ENCODE measurements at places on chromosomes 1 and 21. TPM values are rescaled to one million over a fixed set of nuclear protein-coding genes. Genes with fewer than 3 reads are reported as not detected.

The KCND3 gene
- 1.2 TPM for polyA plus RNA-seq

The SLC5A9 gene
- 1.3 TPM for polyA plus RNA-seq

The CFHR1 gene
- polyA plus RNA-seq: 16.5 TPM

The CRABP2 gene
- polyA plus RNA-seq: 1.8 TPM

The CR1L gene
- polyA plus RNA-seq: 0.63 TPM

The C1orf74 gene
- 1.5 TPM for polyA plus RNA-seq

- no peaks in the 10 kb centered on the region for H3K36me3 ChIP-seq
- H3K27me3 ChIP-seq: peaks cover 21% of the 10 kb centered on the region
- no peak overlapping the region for H3K4me3 ChIP-seq
- peak; percentile 37 for DNase-seq
Observed at GRCh38 chr1:3014443-3015268, 6.6 kb upstream of the ACTRT2 start.

DNA sequence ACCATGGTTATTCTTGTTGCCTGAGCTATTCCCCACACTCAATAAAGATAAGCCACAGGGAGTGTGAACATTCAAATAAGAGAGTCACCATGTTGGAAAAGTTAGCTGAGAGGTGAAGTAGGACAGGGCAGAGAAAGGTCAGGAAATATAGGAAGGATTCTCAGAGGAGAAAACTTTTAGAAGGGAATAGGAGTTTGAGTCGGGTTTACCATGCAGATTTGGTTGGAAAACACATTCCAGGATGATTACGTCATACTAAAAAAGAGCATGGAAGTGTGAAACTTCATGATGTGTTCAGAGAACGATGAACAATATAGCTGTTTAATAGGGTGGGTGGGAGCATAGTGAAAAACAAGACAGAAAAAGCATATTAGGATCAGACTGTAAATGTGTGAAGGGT lies 1125.3 kb upstream of the ADGRL2 start:
- H3K27me3 ChIP-seq: no peaks in the 10 kb centered on the region
- no peak overlapping the region for H3K27ac ChIP-seq
- H3K4me1 ChIP-seq: no peaks in the 10 kb centered on the region
- no peak overlapping the region for H3K4me3 ChIP-seq
- no peak for DNase-seq

- H3K4me1 ChIP-seq: no peaks in the 10 kb centered on the region
- no peak for DNase-seq
- H3K4me3 ChIP-seq: no peak overlapping the region
- H3K27ac ChIP-seq: no peak overlapping the region
- no peaks in the 10 kb centered on the region for H3K27me3 ChIP-seq
- H3K36me3 ChIP-seq: no peaks in the 10 kb centered on the region
Observed at GRCh38 chr1:15610167-15610566, 7.1 kb upstream of the DDI2 start.

DNA sequence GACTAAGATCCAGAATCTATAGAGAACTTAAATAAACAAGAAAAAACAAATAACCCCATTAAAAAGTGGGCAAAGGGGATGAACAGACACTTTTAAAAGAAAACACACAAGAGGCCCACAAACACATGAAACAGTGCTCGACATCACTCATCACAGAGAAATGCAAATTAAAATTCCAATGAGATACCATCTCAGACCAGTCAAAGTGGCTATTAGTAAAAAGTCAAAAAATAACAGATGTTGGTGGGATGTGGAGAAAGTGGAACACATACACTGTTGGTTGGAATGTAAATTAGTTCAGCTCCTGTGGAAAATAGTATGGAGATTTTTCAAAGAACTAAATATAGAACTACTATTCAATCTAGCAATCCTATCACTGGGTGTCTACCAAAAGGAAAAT lies 143.1 kb downstream of the IFI44 start:
- H3K4me1 ChIP-seq: no peaks in the 10 kb centered on the region
- no peak for DNase-seq
- H3K36me3 ChIP-seq: no peaks in the 10 kb centered on the region
- H3K4me3 ChIP-seq: no peak overlapping the region
- H3K27ac ChIP-seq: no peak overlapping the region

DNA sequence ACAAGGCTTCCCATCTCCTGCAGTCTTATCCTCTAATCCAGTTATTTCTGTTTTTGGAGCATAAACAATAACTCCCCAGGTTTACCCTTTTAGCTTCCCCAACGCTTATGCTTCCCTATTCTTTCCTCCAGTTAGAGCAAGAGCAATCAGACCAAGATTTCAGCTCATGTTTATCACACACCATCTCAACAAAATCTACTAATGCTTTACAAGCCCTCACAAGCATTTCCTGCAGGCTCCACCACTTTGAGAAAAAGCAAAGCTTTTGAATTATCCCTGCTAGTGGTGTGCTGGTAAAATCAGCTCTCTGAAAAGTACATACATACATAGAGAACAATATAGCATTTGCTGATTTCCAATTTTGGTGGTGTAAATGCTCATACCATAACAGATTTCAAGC lies 92.9 kb downstream of the EDEM3 start:
- H3K27me3 ChIP-seq: peaks cover 12% of the 10 kb centered on the region
- peaks cover 15% of the 10 kb centered on the region for H3K4me1 ChIP-seq
- no peak overlapping the region for H3K4me3 ChIP-seq
- no peaks in the 10 kb centered on the region for H3K36me3 ChIP-seq
- H3K27ac ChIP-seq: no peak overlapping the region

DNA sequence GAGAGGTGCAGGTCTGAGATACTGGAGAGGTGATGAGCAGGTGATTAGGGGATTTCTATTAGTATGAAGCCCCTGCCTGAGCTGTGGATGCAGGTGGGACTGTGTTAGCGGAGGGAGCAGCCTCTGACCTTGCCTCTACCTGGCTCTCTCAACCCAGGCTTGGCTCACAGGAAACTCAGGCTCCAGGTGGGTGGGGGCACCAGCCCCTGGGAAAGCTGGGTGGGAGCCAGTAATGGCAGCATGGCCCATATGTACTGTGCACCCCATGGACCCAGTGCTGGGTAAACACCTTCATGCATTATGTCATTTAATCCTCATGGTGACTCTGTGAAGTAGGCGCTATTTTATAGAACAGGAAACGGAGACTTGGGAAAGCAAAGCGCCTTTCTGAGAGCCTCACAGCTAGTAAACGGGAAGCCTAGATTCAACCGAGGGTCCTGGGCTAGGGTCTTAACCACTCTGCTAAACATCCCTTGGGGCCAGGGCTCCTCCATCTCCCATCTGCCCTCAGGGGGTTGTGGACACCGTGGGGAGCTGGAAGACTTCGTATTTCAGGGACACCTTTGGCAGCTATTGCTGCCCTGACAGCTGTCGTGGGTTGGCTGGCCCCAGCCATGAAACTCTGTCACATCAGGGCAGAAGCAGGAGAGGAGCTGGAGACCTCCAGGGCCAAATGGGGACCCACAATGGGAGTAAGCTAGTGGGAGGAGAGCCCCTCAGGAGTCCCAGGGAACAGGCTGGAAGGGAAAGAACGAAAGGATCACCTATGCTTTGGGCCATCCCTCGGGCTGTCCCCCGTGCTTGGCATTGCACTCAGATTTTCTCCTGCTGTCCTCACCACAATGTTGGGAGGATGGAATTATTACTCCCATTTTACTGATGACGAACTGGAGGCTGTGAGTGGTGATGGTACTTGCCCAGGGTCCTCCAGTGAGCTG lies 59.6 kb upstream of the CSF3R start:
- no peak overlapping the region for H3K27ac ChIP-seq
- H3K4me3 ChIP-seq: no peak overlapping the region
- peaks cover 15% of the 10 kb centered on the region for H3K27me3 ChIP-seq
- H3K4me1 ChIP-seq: no peaks in the 10 kb centered on the region

- H3K36me3 ChIP-seq: no peaks in the 10 kb centered on the region
- no peak overlapping the region for H3K27ac ChIP-seq
- DNase-seq: no peak
- no peaks in the 10 kb centered on the region for H3K27me3 ChIP-seq
- H3K4me3 ChIP-seq: no peak overlapping the region
Observed at GRCh38 chr1:232327899-232328298, 302.0 kb downstream of the SIPA1L2 start.

- DNase-seq: peak; percentile 98
- peak within 1 kb of the TSS; percentile 65 for H3K4me3 ChIP-seq
Observed at GRCh38 chr1:197775282-197776262, at the start of gene DENND1B. Gene DENND1B, minus strand, starts transcription at chr1:197775480. Its CDS starts 325 bp downstream, at chr1:197775155.

DNA sequence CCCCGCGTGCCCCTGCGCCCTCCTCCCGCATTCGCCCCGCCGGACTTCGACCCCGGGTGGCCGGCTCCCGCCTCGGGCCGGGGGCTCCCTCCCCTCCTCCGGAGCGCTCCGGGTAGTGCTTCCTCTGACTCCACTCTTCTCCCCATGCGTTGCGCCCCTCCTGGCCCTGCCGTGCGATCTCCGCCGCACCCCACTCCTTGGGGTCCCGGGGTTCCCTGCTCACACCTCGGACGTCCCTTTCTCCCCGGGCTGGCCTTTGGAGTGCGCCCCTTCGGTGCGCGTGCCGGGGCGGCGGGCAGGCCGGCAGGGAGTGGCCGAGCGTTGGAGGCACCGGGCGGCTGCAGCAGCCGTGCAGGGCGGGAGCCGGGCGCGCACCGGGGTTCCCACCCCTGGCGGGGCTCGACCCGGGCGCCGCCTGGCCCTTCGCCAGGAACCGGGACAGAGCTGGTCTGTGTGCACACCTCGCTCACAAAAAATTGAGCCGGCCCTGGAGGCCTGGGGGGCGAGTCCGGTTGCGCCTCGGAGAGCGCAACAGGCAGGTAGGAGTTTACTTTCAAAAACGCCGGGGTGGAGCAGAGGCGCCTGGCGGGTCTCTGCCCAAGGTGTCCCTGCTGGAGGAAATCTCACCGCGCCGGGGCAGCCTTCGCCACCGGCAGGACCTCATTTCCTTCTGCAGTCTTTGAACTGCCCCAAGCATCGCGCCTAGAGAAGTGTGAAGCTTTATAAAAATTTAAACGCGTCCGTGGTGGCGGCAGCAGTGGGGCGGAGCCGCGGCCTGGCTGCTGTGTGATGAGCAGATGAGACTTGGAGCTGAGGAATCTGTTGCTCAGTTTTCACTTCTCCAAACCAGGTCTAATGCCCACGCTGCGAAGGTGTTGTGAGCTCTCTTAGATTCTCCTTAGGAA lies 650 bp downstream of the VANGL1 start:
- DNase-seq: peak; percentile 78
- H3K27me3 ChIP-seq: peaks cover 19% of the 10 kb centered on the region
- peak overlapping the region; percentile 84 for H3K4me3 ChIP-seq
- peak overlapping the region; percentile 57 for H3K27ac ChIP-seq
- peaks cover 14% of the 10 kb centered on the region for H3K4me1 ChIP-seq

- H3K4me1 ChIP-seq: no peaks in the 10 kb centered on the region
- no peaks in the 10 kb centered on the region for H3K27me3 ChIP-seq
- H3K27ac ChIP-seq: no peak overlapping the region
Observed at GRCh38 chr21:22763442-22763841, 1765.2 kb downstream of the NCAM2 start.

Data from spleen (tissue), 13 donors.